Left colon (tissue), 2 donors: ENCODE measurements at places on chromosomes 11 and 22. TPM values are rescaled to one million over a fixed set of nuclear protein-coding genes. Genes with fewer than 3 reads are reported as not detected.
A peak's percentile ranks its signal among the peaks of the same experiment; 100 is the strongest.

DNA sequence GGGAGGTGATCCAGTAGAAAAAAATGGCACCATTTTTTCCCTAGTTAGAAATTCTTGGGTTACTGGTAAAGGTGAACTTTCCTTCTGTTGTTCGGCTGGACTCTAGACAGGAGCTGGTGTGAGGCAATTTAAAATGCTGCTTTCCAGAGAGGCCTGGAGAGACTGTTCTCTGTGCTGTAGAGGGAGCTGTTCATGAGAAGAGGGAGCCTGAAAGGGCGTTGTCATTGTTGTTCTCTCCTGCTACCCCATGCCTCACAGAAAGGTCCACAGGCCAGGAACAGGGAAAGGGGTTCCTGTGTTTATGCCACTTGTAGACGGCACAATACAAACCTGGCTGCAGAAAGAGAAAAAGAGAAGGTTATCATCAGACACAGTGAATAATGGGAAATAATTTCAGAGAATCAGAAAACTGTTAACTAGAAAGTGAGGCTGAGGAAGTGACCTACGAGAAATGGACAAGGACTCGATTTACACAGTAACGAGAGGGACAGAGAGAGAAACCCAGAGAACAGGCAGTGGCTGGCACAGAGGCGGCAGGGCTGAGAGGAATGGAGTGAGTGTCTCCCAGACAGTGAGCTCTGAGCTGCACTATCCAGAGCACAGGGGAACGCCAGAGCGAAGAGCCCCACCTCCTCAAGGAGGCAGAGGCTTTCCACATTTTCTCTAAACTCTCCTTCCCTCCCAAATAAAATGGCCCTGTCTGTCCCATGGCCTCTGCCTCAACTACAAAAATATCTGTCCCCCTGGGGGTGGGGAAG lies 109.2 kb downstream of the RRM1 start:
- DNase-seq: no peak

Gene JAML
- total RNA-seq: 6.7 TPM

- peak; percentile 46 for DNase-seq
These were observed 19.9 kb downstream of the TEAD1 start for GRCh38 chr11:12694183-12694531.

- no peak for DNase-seq
These were observed 697 bp downstream of the RAB36 start for GRCh38 chr22:23145878-23146470.

Gene PVALB
- total RNA-seq: not detected

- no peak for DNase-seq
These were observed 6.6 kb downstream of the ARHGAP8 start for GRCh38 chr22:44759001-44759400.

DNA sequence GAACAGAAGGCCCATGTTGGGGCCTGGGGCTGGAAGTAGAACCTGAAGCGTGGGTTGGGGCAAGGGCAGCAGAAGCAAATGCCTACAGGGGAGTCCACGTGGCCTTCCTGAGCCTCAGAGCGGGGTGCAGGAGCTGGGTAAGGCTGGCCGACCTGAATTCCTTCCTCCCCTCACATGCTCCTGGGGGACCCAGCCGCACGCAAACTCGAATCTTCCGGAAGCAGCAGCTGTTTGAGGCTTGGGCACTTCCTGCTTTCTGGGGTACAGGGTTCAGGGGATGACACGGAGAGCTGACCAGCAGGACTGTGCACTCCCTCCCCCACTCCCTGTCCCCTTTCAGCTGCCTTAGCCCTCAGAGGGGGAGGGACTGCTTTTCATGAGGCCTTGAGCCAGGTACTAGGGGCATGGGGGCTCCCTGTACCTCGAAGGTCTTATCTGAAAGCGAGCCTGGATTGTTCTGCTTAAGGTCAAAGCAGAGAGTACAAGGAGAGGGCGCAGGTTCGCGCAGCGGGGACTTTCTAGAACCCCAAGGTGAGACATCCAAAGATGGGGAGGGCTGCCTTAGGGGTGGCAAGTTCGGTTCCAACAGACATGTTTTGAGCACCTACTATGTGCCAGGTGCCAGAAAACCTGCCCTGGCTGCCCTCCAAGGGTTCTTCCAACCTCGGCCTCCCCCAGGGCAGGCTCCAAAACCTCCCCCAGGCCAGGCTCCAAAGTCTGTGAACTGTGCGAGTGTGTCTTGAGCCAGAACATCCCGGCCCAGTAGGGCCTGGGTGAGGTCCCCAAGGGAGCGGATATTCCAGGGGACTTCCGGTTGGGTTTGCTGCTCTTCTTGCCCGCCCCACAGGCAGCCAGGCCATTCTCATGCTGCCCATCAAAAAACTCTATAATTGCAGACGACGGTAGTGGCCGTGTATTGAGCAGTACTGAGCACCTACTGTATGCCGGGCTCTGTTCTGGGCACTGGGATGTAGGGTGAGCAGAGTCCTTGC lies 1.7 kb downstream of the NCF4 start:
- peak; percentile 40 for DNase-seq

Gene PGA3
- total RNA-seq: not detected

Gene MS4A6A
- total RNA-seq: 57.3 TPM

Gene CASTOR1
- total RNA-seq: 3.7 TPM

DNA sequence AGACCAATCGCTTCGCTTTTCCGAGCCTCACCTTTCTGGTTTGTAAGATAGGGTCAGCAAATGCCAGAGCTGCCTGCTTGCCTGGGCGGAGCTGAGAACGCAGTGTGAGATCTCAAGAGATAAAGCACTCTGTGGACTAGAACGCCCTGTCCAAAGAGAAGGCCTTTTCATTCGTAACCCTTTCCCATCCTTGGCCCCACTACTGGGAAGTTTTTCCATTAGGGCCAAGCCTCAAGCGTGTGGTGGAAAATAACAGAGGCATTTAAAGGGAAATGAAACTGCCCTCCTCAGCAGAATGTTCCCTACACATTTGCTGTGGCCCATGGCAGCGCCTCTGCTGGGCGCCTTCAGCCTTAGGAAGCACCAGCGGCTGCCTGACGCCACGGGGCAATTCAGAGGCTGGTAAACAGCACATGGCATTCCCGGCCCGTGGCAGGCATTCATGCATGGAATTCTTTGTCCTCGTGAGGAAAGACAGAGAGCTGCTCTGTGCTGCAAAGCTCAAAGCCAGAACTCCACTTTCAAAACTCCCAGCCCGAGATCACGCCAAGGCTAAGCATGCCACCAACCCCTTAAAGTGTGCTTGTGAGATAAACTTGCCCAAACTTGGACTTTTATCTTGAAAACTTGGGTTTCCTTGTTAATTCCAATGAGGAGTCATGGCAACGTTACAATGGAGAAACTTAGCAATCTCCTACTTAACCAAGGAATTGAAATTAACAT lies 38.1 kb downstream of the AHNAK start:
- DNase-seq: peak; percentile 83

DNA sequence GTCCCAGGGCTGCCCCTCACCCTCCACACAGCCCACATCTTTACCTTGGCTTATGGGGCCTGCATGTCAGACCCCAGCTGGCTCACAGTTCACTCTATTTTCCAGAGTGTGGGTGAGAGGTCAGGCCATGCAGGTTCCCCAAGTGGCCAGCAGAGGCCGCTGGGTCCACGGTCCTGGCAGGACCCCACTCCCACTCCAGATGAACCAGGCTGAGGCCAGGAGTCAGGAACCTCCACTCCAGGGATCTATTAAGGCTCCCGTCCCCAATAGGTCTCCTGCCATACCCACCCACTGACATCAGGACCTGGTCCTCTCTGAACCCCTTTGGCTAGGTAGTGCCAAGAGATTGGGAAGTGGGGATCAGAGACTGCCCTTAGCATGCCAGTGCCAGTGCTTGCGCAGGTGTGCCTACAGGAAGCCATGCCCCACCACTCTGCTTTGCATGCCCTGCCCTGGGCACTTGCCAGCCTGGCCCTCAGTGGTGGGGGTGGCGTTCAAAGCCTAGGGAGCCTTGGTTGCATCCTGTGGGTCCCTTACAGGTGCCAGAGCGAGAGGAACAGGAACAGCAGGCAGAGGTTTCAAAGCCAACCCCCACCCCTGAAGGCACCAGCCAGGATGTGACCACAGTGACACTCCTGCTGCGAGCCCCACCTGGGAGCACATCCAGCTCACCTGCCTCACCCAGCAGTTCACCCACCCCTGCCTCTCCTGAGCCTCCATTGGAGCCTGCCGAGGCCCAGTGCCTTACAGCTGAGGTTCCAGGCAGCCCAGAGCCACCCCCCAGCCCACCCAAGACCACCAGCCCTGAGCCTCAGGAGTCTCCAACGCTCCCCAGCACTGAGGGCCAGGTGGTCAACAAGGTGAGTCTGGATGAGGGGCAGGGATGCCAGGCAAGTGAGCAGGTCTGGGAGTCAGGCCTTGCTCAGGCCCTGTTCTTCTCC lies 8.3 kb downstream of the SMTN start:
- no peak for DNase-seq

GRCh38 chr11:57214494-57214893 lies 22.6 kb downstream of the APLNR start:
- no peak for DNase-seq

GRCh38 chr11:3055891-3056290 lies 1.3 kb downstream of the CARS1 start:
- no peak for DNase-seq

DNA sequence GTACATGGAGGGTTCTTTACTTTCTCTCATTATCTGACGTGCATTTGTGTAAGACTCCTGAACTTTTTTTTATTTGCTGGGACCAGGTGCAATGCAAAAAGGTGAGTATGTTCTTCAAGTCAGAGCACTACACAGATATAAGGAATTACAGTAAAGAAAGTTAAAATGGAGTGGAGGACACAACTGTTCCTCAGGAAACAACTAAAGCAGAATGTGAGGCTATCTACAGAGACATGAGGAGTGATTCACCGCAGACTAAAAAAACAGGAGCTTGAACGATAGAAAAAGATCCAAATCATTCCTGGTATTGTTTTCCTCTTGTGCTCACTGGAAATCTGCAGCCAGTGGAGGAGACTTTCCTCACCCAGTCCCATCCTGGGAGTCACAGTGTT lies 106.2 kb downstream of the ABTB2 start:
- DNase-seq: no peak

DNA sequence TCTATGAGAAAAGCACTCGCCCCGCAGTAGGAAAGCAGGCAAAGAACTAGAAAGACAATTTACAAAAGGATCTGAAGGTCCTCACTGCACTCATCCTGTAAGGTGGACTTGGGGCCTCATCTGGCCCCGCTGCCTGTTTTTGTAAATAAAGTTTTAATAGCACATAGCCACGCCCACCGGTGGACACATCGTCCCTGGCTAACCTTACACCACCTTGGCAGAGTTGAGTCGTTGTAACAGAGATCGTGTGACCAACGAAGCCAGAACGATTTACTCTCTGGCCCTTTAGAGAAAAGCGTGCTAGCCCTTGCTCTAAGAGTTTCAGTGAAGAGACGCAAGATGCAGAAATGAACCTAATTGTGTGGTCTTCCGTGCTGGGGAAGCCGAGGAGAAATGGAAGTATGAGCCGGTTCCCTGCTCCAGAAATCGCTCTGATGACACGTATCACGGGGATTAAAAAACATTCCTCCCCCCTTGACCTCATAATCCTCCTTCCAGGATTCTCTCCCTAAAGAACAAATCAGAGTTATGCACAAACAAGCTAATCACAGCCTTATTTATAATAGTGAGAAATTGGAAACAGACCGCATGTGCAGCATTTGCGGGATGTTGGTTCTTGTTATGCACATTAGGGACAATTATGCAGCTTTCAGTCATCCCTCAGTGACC lies 80.1 kb downstream of the CDKN1C start:
- DNase-seq: no peak

GRCh38 chr11:44629732-44630345 lies 64.4 kb downstream of the CD82 start:
- DNase-seq: no peak

Gene VWCE
- total RNA-seq: 0.76 TPM

DNA sequence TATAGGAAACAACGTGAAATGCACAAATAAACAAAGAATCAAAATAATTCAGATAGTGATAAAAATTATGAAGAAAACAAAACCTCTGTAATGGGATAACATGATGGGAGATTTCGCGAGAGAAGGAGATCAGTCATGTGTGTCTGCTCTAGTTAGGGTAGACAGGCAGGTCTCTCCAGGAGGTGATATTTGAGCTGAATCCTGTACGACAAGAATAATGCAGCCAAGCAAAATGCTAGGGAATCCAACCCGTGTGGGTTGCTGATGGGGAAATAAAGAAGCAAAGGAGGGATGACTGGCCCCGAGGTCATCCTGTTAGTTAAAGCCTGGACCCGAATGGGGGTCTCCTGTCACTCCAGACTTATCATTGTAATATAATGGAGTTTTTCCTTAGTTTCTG lies 16.0 kb downstream of the MAML2 start:
- no peak for DNase-seq
